Activated CD8-positive, alpha-beta memory T cell treated with anti-CD3 and anti-CD28 coated beads for 1 hour (primary cell): ENCODE measurements at places on chromosomes 1 and 21.

GRCh38 chr21:15135867-15136629 lies 71.2 kb upstream of the NRIP1 start:
- no peak for DNase-seq

DNA sequence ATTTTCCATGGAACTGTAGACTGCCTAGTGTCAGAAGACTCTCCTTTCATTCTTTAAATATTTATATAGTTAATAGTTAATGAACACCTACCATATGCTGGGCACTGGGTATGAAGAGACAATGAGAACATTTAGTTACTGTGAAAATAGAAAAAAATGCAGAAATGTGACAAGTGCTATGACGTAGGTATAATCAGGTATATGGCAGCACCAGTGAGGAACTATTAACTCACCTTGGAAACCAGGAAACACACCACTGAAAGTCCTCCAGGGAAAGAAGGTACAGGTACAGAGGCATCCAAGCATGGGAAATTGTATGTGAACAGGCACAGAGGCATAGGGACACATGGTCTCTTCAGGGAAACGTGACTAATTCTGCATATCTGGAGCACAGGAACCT lies 42.3 kb downstream of the DPT start:
- DNase-seq: no peak

DNA sequence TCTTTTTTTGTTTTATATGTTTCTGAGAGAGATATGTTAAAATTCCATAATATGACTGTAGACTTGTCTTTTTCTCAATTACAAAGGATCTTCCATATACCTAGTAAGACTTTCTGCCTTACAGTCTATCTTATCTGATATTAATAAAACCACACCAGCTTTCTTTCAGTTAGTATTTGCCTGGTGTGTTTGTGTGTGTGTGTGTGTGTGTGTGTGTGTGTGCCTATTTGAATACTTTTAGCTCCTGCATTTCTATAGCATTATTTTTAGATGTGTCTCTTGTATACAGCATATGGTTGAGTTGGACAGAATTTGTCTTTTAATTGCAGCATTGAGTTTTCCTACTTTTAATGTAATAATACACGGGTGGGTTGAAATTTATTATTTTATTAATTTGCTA lies 27.5 kb downstream of the ST6GALNAC3 start:
- DNase-seq: no peak

DNA sequence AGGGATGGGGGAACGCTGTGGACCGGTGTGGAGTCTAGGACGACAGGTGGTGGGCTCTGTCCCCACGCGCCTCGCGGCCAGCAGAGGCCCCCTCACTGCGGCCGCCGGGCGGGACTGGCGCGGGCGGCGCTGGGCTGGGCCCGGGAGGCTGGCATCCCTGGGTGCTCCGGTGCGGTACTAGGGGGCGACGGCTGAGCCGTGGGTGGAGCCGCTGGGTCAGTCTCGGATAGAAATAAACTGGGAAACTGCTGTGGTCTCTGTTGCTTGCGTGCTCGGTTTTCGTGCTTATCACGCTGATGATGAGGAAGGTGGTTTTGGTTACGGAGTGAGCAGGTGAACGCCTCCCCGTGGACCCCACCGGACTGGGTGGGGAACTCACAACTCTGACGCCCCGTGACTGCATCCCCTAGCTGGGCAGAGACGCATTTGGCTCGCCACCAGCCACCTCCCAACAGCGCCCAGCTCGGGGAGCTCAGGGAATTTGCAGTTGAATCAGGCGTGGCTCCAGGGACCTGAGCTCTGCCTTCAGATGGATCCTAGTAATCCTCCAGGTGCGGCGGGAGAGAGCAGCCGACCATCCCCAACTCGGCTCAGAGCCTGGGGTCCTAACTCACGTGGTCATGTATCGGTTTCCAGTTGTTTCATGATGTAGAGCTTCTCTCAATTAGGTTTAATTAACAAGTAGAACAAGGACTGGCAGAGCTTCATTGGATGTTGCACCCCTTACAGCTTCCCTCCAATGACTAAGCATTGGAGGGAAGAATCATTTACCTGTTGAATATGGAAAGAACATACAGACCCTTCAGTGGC lies 32.1 kb downstream of the HSD17B7 start:
- no peak for DNase-seq

GRCh38 chr1:227925582-227926198 lies 22.0 kb downstream of the WNT9A start:
- no peak for DNase-seq

DNA sequence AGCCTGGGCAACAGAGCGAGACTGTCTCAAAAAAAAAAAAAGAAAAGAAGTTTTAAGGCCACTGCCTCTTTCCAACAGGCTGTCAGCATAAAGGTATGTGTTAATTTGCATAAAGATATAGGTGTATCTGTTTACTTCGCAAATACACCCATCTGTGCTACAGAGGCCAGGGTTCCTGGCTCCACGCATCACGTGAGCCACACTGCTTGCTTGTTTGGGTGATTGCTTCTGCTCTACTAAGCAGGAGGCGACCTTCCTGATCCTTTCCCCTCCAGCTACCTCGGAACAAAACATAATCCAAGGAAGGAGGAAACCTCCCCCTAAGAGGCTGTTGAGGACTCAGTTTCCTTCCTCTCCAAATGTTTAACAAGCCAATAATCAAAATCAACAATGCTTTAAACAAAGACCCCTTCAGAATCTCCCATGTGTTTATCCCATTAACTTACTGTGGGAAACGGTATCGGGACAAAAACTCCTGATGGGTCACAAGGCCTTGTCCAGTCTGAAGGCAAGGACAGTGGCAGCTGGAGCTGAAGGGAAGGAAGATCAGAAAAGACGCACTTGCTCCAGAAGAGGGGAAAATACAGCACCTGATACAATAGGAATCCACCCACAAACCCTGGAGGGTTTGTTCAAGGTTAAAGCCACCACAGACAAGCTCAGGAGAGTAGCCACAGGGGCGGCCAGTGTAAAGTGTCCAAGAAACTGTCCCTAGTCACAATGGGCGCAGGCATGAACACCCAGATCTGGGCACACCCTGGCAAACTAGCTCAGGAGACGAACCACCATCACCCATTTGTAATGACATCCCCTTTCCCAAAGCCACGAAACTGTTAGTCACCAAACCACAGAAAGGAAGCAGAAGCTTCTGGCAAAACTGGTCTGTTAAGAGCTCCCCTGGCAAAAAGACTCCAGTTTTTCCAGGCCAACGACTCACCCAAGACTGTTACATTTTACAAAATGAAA lies 17.2 kb downstream of the CTNNBIP1 start:
- DNase-seq: no peak

DNA sequence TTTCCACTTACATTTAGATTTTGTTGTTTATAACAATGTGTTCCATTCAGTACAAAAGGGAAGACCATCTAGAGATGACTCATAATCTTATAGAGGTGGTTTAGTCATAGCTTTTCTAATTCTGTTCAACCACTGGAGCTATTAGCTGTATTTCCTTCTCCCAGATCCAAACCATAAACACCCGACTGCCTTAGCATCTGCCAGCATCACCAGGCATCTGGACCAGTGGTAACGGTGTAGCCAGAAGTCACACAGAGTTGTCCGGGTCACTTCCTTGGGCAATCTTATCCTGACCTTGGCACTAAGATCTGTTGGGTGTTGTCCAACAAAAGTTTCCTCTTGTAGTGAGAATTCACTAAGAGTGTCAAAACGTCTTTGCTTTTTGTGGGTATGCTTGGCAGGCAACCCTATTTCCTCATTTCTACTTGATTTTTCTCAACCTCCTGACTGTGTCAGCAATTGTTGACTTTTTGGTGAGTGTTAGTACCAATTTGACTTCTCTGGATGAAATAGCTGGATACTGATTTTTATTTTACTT lies 372.1 kb upstream of the B3GALT2 start:
- DNase-seq: no peak

- DNase-seq: no peak
Measured at GRCh38 chr1:172895050-172895460, 155.7 kb downstream of the TNFSF18 start.

- DNase-seq: no peak
Measured at GRCh38 chr1:218361298-218362065, 16.3 kb downstream of the TGFB2 start.

DNA sequence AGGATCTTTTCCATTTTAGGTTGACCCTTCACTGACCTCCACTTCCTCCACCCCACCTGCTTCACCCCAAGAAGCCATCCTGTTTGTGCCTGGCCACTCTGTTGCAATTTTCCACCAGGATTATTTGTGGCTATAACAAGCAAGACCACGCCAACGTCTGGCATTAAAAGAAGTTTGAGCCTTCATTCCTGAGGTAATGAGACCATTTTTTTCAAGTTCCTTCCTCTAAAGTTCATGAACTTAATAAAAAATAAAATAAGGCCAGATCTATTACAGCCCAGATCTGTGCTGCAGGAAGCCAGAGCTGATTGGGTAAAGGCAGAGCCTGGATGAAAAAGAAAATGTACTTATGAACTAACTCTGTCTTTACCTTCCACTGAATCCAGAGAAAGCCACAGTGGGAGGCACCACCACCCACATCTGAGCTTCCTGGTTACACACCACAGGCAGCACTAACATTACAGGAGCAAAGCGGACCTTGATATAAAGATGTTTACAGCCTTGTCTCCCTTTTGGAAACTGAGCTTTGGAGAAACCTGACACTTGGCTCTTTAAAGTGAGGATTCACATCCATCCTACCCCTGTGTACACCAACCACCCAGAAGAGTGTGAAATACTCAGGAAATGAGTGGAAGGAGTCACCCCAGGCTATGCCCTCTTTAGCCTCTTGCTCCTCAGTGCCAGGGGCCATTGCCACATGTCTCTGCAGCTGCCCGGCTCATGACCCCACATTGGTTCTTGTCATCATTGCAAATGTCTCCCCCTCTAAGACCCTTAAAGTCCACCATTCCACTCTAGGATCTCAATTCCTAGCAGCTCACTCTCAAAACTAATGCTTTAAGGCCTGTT lies 293.6 kb downstream of the PLPP3 start:
- DNase-seq: no peak

- DNase-seq: no peak
Measured at GRCh38 chr1:107680579-107680985, 284.4 kb downstream of the VAV3 start.

DNA sequence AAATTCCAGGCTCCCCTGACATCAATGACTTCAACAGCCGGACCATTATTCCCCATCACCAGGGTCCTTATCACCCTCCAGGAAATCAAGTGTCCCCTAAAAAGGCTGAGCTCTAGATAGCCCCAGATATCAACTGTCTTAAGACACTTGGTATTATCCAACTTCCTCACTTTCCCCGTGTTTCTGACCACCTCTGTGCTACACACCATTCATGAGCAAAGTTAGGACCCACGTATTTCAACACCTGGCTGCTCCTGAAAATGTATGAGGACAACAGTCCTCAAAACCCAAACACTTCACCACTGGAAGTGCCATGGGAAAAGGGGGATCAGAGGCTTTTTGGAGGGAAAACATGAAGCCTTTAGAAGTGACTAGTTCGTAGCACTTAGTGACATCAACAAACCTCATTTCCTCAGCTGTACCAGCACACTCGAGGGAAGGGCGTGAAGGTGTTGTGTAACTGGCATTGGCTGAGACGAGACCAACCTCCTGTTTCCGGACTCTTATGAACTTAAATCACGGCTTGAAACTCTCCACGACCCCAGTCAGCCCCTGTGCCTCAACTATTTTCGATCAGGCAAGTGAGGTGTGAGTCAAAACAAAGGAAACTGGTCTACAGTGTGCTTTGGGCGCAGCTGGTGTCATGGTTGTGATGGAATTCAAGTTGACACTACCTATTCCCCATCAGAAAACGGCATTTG lies 4.1 kb upstream of the CHD5 start:
- DNase-seq: no peak

GRCh38 chr1:161139766-161140165 lies 7.3 kb upstream of the DEDD start:
- DNase-seq: no peak

DNA sequence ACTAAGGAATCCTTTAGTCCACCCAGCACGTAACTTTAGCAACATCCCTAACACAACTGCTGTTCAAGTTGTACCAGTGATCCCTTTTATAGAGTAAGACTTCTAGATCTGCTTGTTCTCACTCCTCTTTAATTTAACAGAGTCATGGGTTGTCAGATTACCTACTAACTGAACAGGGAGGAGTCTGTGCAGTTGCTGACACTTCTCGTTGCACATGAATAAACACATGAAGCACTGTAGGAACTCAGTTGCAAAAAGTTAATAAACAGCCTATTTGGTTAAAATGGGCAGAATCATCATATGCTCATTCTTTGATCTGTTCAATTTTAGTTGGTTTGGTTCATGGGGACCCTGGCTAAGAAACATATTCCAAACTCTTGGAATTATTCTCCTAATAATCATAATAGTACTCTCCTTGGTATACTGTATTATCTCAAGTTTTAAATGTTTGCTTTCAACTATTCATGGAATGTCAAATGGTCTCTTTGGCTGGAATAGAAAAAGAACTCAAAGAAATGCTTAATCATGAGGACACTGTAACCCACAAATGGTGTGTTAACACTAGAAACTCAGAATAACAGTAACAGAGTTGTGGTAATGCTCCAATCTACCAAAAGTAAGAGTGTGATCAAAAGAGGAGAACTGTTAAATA lies 15.6 kb downstream of the PLPPR5 start:
- DNase-seq: no peak

DNA sequence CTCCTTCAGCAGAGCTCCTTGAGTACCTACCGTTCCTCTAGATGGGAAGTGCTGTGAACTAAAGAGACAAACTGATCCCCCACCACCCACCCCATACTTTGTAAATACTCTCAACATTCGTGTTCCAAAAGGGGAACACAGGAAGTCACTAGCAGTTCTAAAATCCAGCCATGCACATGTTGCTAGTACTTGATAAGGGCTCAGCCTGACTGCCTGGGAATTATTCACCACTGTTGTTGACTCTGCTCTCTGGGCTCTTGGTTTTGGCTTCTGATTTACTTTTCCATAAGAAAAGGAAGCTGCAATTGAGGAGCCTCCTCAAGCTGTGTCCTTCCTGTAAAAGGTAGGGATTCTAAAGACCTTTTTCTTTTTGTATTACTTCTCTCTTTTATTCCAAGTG lies 67.5 kb downstream of the IVNS1ABP start:
- no peak for DNase-seq

GRCh38 chr21:43609501-43610340 lies 49.6 kb downstream of the HSF2BP start:
- no peak for DNase-seq

DNA sequence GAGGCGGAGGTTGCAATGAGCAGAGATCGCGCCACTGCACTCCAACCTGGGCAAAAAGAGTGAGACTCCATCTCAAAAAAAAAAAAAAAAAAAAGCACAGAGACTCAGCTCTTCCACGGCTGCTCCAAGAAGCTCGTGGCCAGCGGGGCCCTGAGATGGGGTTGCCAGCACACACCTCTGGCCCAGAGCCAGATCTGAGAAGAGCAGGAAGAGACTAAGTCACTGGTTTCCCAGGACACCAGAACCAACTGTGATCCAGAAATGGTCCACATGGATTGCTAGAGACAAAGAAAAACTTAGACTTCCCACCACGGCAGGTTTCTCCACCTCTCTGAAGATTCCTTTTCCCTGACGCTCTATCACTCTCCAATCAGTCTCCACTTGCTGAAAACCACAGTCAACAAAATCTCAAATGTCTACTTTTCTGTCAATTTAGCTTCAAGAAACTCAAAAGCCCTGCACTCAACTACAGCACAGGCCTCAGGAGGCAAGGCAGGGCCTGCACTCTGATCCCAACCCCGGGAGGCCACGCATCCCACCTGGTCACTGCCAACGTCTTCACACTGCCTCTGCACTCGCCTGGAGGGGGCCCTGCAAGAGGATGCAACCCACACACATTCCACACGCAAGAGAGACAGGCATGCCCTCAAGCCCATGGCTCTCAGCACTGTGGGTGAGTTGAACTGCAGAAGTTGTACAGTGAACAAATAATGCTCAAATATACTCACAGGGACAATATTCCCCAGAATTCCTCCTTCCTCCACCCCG lies 79.0 kb downstream of the NPHP4 start:
- no peak for DNase-seq
